ENCODE measurements at places on chromosomes 5 and 9. TPM values are rescaled to one million over a fixed set of nuclear protein-coding genes. Genes with fewer than 3 reads are reported as not detected.
A peak's percentile ranks its signal among the peaks of the same experiment; 100 is the strongest.

GRCh38 chr5:36820900-36821299 is 55.7 kb upstream of the NIPBL start:
- DNase-seq, result no peak

DNA sequence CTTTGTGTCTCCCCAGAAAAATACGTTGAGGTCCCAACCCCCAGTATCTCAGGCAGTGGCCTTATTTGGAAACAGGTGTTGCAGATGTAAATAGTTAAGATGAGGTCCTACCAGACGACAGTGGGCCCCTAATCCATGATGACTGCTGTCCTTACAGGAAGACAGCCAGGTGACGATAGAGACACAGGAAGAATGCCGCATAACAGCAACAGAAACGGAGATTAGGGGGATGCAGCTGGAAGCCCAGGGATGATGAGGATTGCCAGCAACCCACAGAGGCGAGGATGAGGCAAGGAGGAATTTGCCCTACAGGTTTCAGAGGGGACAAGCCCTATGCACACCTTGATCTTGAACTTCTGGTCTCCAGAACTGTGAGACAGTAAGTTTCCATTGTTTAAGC is 46.5 kb downstream of the ROPN1L start:
- DNase-seq, result no peak

DNA sequence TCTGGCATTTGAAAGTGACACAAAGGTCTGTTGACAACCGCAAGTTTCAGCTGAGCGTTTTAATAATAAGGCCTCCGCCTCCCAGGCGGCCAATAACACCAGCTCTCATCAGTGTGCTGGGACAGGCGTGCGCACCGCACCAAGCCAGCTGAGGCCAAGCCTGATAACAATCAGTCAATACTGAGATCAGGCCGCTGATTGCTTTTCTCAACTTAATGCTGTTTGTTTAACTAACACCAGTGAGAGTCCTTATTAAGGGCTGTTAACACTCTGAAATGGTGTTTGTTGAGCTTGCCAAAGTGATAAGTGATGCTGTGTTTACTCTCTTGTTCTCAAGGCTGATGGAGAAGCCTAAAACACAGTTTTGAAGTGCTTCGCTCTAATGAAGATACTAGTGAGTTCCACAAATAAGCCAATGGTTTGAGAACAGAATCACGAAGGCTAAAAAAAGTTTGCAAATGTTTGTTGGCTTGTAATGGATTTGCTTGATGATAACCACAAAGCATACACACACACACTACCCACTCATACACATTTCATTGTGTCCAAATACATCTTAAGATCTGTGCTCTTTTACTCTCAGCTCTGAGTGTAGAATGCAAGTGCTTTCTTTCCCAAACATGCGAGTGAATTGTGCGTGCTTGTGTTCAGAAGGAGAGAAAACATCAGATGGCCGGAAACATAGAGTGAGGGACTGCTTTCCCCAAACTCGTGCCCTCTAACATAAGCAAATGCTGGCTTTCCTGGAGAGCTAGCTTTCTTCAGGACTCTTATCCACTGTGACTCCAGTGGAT is 330.4 kb upstream of the KLF4 start:
- no peak for DNase-seq

DNA sequence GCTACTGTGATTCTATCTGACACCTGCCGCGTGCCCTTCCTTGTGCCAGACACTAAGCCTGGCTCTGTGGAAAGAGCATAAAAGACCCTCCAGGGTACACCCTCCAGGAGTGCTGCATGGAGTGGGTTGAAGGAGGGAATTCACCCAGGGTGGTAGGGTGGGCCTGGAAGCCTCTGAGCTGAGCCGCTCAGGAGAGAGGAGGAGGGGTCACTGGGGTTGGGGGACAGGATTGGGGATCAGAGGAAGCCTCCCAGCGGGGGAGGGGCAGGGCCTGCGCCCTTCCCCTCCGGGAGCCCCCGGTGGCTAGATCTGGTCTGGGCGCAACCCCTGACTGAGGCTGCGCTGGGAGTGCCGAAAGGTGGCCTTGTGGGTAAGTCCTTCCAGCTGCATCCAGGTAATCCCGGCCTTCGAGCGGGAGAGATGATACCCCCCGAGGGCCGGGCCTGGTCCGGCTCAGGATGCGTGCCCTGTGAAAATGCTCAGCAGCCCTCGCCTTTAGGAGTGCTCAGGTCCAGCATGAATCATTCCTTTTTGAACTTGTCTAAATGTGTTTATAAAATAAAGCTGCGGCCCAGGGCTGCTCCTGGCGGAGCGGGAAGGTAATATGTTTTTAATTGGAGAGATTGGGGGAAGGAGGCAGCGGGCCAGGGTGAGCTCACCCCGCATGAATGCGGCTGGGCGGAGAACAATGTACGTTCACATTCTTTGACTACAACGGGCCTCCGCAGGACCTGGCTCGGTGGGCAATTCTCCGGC is 118.1 kb upstream of the SMIM23 start:
- peak; percentile 79 for DNase-seq

- DNase-seq, result no peak
These were observed 71.3 kb downstream of the TMC1 start for GRCh38 chr9:72592502-72593403.

GRCh38 chr9:114820776-114821501 is 15.1 kb upstream of the TNFSF15 start:
- DNase-seq, result no peak

- DNase-seq, result no peak
These were observed 492.9 kb downstream of the CCDC171 start for GRCh38 chr9:16045651-16046280.

DNA sequence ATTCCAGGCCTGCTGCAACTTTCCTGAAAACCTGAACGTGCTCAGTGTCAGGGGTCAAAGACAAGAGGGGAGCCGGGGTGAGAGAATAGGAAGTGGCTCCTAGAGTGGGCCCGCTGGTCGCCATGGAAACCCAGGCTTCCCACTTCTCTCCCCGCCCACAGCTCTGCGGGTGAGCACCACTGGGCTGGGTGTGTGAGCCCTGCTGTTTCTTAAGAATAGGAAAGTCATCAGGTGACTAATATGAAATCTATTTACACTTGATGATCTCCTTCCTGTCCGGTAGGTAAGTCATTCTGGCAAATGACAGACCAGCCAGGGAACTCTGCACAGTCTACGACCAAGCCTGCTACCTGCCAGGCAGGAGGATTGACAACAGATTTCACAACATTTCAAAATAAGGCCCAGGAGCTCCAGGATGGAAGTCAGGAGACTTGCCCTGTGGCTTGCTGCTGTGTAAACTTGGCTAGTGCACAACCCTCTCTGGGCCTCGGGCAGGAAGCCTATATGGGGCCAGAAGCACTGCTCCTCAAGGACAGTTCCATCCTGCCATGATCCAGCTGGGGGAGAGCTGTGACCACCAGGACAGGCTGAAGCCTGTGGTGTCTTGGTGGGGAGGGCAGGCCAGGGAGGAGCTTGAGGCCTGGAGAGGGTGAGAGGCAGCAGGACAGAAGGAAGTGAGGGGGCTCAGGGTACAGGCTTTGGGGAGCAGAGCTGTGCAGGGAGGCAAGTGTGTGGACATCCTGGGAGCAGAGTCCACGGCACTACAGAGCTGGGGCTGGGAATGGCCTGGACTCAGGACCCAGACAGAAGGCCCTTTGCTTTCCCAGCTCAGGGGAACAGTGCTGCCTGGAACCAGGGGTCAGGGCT is 60.6 kb downstream of the SHB start:
- peak; percentile 58 for DNase-seq

DNA sequence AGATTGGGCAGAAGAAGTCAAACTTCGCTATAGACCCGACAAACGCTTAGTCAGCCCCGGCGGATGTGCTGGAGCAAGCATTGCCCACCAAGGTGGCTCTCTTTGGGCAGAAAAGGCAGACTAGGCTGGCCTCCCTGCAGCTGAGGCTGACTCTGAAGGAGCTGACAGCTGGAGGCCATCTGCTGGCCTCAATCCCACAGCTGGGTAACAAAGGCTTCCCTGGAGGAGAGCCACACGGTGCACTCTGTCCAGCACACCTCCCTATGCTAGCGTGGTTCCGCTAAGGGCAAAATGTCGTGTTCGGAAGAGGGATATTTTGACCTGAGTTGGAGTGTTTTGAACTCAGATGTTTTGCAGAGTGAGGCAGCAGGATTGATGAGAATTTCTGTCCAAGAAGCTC is 103.5 kb upstream of the PTCH1 start:
- no peak for DNase-seq

- no peak for DNase-seq
These were observed 85.5 kb downstream of the DTWD2 start for GRCh38 chr5:118902656-118903438.

DNA sequence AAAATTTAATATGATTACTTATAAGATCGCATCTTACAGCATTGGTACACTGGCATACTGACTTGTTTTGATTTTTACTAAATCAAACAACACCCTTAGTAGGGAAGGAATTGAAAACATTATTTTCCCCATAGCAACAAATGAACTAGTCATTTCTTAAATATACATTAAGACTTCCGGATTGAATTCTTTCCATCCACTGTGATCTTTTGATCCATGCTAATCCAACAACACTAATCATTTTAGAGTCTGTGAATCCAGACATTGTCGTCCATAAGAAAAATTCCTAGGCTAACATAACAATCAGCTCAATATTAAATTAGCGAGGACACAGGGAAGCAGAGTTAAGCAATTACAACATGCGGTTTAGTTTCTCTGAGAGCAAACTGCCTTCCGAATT is 21.6 kb upstream of the ERAP1 start:
- no peak for DNase-seq

DNA sequence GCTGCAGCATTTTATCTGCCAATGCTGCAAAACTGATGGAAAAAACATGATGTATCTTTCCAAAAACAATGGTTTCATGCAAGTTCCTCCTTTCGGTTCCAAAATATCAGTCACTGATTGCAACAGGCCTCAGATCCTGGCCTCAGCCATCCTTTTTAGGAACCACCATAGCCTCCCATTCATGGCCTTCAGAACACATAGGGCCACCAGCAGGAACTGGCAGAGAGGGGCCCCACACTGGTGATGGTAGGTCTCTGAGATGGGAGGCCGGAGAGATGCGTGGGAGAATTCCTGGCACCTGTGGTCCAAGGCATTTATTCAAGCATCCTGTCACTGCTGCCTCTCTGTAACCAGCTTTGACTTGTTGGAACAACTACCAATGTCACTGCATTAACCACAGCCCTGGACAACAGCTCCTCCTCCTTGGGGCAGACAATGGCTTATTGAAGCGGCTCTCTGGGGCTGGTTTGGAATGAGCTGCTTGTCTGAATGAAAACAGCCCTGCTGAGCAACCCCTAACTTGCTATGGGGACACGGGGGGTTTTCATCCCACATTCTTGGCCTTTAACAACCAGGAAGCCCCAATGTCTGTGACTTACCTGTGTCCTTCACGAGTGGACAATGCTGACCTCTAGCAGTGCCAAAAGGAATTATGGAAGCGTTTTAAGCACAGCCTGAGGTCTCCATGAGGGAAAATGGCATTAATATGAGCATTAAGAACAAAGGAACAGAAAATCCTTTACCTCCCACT is 108.1 kb downstream of the LHFPL2 start:
- no peak for DNase-seq

DNA sequence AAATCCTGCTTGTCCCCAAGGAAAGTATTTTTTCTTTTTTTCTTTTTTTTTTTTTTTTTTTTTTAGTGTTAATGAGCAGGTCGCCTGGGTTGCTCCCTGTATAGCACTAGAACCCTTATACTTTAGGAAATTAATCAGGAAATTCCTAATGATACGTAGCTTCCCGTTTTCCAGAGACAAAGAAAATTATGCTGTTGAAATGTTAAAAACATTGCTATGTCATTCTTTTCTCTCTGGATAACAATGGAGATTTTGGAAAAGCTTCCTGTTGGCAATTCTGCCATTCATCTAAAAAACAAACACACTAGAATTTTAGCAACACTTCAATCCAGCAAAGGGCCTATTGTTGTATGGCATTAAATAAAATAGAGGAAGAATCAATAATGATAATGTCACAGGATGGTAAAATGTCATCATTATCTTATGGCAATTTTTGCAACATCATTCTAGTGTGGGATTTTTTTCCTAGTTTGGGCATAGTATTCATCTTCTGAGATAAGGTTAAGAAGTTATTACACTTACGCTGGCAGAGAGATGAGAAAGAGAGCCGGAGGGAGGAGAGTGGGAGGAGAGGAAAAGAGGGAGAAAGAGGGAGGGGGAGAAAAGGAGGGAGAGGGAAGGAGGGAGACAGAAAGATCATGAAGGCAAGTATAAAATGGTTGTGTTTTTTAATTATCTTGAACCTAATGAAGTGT is 315.8 kb upstream of the PDE4D start:
- no peak for DNase-seq

GRCh38 chr9:73468716-73469115 is 317.1 kb downstream of the ANXA1 start:
- DNase-seq, result no peak

GRCh38 chr5:105503950-105504349 is 1941.4 kb upstream of the NUDT12 start:
- DNase-seq, result no peak

- DNase-seq, result no peak
These were observed 263.4 kb upstream of the SLC30A5 start for GRCh38 chr5:68830377-68830898.

GRCh38 chr5:6518298-6519057 is 69.8 kb downstream of the UBE2QL1 start:
- DNase-seq, result no peak

DNA sequence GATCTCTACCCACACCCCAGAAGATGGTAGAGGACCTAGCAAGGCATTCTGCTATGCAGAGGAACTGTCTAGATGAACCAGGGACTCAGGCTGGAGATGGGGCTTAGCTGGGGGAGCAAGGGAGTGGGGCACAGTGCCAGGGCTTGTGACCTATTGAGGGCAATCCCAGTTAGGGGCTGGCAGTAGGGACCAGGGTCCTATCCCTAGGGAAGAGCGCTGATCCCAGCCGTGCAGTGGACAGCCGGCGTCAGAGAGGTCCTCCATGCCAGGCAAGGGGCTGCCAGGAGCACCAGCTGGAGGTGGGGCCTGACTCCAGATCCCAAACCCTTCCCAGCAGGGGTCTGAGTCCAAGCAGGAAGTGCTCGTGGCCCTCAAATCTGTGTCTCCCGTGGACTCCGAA is 52.7 kb upstream of the NEURL1B start:
- no peak for DNase-seq

GRCh38 chr5:158559643-158560042 is 540.1 kb downstream of the EBF1 start:
- no peak for DNase-seq

DNA sequence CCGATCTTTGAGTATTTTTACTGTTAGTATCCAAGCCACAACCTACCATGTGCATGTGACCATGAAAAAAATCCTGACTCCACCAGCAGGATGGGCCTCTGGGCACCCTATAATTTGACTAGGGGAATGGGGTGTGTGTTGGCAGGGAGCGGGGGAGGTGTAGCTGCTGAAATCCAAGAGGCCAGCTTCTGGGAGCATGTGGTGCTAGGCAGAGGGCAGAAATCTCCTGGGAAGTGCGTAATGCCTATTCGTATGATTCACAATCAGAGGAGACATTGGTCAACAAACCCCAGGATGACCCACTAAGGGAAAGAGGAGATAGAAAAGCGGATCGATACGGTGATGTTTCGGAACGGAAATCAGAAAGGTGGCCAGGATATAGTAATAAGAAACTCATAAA is 149.9 kb downstream of the ARSB start:
- no peak for DNase-seq

The SETD9 gene
- 17.4 TPM for total RNA-seq

The NXNL2 gene
- total RNA-seq, result not detected

The GMCL2 gene
- not detected for total RNA-seq

The CDK5RAP2 gene
- total RNA-seq, result 74.0 TPM

The LPAR1 gene
- total RNA-seq, result 12.7 TPM

The MYMK gene
- total RNA-seq, result not detected

The PCDHB3 gene
- 1.4 TPM for total RNA-seq

The ECSCR gene
- 18.0 TPM for total RNA-seq

The OR2V1 gene
- not detected for total RNA-seq

Measured in Right ventricle myocardium superior (tissue), 1 donor.